Epithelial cell of prostate (primary cell): ENCODE measurements at places on chromosomes 13 and 19.

DNA sequence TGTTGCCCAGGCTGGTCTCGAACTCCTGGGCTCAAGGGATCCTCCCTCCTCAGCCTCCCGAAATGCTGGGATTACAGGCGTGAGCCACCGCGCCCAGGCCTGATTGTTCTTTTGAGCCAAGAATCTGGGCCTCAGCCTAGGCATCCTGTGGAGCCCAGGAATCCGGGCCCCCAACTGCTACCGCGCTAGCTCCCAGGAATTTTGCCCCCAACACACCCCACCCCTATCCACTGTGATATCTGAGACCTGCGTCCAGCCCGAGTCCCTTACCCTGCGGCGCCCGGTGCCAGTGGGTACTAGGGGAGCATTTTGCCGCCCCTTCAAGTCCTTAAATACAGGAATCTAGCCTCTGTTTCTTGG lies 838 bp upstream of the MYADM start:
- no peak for DNase-seq

- DNase-seq: no peak
These were observed 332 bp upstream of the SUPT20H start for GRCh38 chr13:37059848-37060192.

DNA sequence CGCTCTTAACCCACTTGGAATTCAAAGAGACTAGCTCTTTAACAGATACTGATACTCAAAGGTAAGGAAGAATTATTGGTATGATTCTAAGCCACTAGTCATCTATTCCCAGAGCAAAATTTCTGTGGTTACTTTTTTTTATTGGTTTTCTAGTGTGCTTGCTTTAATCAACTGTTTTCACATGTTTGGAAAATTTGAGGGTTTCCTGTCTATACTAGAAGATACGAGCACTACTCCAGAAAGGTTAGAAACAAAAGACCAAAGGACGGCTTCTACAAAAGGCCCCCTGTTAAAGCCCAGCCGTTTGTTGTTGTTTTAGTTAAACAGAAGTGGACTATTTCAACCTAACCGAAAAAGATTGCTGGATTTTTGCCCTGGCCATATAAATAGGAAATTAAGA lies 18.5 kb upstream of the LPAR6 start:
- DNase-seq: no peak

DNA sequence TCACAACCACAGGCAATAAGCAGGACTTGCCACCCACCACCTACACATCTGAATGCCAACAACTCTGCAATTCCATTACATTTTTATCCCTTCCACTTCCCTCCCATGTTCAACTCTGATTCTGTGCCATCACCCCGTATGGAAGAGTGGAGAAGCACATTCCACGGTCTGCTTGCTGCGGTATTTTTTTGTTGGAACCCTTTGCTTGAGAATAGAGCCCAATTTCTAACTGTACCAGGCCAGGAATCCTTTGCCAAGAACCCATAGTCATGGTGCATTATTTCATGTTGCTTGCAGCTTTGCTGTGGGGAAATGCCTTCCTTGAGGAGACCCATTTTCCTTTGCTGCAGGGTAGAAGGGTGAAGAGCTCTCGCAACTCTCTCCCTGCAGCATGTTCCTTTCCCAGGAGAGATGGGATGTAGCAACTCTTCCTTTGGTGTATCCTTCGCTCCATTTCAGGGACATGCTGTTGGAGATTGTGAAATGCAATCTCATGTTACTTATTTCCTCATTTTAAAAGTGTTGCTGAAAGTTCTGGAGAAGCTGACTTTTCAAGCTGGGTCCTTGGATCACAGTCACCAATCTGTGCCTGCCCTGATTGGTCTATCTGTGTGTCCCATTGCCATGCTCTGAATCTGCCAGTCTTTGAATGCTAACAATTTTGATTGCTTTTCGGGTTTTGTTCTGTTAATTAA lies 69.8 kb upstream of the STARD13 start:
- DNase-seq: no peak

- no peak for DNase-seq
These were observed 5.5 kb downstream of the DIRAS1 start for GRCh38 chr19:2715470-2716274.

- DNase-seq: no peak
These were observed 46.3 kb upstream of the ZNF737 start for GRCh38 chr19:20611866-20612265.

DNA sequence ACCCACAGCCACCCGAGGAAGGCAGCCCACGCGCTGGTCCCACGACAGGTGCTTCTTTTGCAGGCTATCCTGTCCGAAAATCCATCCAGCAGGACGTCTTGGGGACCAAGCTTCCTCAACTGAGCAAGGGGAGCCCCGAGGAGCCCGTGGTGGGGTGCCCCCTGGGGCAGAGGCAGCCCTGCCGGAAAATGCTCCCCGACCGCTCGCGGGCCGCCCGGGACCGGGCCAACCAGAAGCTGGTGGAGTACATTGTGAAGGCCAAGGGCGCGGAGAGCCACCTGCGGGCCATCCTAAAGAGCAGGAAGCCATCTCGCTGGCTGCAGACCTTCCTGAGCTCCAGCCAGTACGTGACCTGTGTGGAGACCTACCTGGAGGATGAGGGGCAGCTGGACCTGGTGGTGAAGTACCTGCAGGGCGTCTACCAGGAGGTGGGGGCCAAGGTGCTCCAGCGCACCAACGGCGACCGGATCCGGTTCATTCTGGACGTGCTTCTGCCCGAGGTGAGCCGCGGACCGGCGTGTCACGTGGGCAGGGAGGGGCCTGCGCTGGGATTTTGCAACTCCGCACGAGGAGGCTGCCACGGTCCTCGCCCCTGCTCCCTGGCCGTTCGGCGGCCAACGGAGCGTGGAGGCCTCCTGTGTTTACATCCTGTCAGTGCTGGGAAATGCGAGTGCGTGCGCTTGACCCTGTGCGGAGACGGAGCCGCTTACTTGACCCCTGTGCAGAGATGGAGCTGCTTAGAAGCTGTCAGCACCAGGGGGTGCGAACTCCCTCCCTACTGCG lies 12.9 kb upstream of the NDUFS7 start:
- no peak for DNase-seq

GRCh38 chr19:30351774-30352173 lies 20.4 kb upstream of the ZNF536 start:
- no peak for DNase-seq

DNA sequence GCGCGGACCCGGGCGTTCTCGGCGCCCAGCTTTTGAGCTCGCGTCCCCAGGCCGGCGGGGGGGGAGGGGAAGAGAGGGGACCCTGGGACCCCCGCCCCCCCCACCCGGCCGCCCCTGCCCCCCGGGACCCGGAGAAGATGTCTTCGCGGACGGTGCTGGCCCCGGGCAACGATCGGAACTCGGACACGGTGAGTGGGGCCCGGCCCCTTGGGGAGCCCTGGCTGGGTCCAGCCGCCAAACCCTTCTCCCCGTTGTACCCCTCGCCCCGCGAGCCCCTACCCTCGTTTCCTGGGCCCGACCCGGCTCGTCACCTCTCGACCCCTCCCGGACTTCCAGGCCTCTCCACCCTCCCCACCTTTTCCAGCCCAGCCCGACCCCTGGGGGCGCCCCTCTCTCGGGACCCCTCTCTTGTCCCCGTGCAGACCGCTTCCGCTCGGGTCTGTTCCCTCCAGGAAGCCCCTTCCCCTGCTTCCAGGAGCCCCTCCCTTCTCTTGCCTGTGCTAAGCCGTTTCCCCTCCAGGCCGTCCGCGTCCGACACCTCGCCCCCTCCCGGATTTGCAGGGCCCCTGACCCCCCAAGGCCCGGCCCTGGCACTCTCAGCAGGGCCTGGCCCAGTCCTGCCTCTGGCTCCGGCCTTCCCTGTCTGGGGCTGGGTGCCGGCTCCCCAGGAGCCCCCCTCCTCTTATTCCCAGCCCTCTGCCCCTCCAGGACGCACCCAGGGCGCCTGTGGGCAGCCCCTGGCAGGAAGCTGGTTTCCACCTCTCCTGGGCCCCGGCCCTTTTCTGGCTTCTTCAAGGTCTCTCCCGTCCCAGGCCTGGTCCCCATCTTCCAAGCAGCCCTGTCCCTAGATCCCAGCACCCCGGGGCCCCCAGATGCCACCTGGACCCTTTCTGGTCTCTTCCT lies 632 bp downstream of the MARK4 start:
- DNase-seq: no peak

DNA sequence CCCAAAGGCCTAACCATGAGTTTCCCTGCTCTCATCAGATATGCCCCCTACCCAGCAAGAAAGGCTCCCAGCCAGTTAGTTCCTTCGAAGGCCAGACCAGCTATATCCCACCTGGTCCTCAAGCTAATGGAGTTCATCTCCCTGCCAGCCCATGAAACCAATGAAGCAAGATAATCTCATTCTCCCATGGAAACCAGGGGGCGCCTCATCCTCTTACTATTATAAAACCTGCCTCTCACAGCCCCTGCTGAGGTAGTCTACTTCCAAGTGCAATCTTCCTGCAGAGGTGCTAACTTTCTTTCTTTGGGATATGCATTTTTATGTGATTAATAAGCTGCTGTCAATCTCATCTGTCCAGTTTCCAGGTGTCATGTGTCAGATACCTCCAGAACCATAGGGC lies 34.0 kb upstream of the ZNF573 start:
- DNase-seq: no peak

DNA sequence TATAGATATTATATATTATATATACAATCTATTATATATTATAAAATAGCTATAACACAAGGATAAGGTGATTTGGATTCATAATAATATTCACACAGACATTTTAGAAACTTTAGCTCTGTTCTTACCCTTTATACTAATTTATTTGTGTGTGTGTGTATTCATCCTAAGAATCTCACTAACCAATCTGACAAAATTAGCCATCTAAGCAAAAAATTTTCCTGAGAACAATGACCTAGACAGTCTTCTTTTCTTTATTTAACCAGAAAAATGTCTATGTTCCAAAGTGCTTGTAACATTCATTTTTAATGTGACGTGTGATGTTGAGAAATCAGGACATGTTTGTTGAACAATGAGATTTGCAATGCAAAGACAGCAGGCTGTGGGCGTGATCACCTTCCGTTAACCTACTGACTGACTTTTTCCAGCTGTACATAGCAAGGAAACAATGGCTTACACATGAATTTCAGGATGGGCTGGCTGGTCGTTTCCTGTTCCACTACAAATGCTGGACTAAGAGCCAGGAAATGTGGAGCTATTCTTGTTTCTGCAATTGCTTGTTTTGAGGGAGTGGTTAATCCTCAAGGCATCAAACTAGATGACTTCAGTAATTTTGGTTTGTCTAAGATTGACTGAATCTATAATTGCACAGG lies 634.6 kb upstream of the ARGLU1 start:
- DNase-seq: peak; percentile 12

- no peak for DNase-seq
These were observed 816.6 kb downstream of the UQCRFS1 start for GRCh38 chr19:28396287-28396831.

DNA sequence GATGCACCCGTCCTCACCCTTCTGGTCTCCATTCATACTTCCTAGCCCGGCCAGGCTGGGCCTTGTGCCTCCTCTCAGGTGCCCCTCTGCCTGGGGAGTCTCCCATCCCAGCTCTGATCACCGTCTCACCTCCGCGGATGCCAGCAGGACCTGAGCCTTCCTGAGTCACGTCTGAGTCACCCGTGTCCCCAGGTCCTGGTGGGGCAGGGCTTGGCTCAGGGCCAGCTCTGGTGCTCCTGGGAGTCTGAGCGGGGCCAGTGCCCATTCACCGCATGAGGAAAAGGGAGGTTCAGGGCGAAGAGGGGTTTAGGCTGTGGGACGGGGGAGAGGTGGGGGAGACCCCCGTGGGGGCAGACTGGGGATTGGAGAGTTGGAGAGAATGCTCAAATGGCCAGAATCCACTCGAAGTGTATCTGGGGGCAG lies 593 bp downstream of the ATP8B3 start:
- peak; percentile 29 for DNase-seq

DNA sequence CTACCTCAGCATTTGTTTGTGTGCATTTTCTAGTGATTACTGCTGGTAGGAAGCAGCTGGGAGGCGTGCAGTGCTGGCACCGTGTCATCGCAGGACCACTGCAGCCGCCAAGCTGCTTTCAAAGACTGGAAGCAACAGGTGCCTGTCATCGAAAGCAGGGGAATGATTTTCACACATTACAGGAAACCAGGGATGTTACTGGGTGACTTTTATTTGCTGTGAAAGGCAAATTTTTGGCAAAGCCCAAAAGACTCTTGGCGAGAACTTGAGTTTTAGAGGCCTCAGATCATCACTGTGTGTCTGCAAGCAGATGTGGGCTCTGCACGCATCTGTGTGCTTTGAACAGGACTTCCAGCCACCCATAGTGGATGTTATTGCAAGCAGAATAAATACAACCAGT lies 176.4 kb downstream of the FLT1 start:
- no peak for DNase-seq

DNA sequence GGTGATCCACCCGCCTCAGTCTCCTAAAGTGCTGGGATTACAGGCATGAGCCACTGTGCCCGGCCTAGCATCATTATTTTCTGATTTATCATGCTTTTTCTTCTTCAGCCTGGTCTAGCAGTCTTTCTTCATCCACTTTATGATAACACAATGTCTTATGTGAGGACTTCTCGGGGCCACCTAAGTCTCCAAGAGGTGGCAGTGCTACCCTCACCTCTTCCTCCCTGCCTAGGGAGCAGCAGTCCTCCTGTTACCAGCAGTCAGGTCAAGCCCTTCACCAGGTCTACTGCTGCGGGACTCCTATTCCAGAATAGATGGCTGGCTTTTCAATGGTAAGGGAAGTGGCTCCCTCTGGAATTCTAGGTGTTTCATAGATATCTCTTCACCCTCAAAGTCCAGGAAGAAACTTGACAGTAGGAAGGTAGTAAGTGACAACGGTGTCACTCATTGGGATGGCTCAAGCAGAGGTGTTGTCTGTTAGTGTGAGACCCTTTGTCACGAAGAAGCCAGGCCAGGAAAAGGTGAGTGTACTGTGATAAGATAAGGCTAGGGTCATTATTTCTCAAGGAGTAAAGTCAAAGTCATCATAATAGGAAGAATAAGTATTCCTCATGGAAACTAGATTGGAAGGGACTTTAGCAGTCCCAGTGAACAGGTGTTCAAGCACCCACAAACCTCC lies 164.0 kb downstream of the KLF5 start:
- DNase-seq: no peak

DNA sequence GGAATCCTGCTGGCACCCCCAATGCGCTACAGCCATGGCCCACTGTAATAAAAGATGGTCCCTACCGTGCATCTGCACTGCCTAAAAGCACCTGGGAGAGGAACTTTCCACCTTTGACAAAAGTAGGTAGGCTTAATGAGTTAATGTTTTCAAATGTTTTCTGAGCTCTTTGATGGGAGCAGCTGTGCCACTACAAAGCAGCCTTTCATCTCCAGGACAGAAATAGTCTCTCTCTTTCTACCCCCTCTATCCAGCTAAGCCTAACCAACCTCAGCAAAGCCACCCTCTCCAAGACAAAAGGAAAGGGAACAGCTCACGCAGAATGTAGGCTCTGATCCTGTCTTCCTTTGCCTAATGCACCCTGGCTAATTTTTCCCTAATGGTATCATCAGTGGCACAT lies 560.2 kb downstream of the UQCRFS1 start:
- DNase-seq: no peak

DNA sequence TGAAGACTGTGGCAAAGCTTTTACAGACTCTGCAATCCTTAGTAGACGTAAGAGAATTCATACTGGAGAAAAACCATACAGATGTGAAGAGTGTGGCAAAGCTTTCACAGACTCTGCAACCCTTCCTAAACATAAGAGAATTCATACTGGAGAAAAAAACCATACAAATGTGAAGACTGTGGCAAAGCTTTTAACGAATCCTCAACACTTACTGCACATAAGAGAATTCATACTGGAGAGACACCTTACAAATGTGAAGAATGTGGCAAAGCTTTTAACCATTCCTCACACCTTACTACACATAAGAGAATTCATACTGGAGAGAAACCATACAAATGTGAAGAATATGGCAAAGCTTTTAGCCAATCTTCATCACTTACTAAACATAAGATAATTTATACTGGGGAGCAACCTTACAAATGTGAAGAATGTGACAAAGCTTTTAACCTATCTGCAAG lies 50.1 kb upstream of the ZNF98 start:
- no peak for DNase-seq

GRCh38 chr19:2239173-2239572 lies 2.5 kb downstream of the SF3A2 start:
- DNase-seq: no peak
